ENCODE measurements at places on chromosomes 16 and 17. TPM values are rescaled to one million over a fixed set of nuclear protein-coding genes. Genes with fewer than 3 reads are reported as not detected.

PRAC2 gene
- not detected for total RNA-seq

LRRC45 gene
- 12.0 TPM for total RNA-seq

CSH2 gene
- 4.2 TPM for total RNA-seq

GCGR gene
- not detected for total RNA-seq

GRCh38 chr16:78584213-78584860 lies 484.9 kb downstream of the WWOX start:
- no peak for DNase-seq

- DNase-seq: no peak
Measured at GRCh38 chr16:86127366-86127765, 228.4 kb downstream of the IRF8 start.

DNA sequence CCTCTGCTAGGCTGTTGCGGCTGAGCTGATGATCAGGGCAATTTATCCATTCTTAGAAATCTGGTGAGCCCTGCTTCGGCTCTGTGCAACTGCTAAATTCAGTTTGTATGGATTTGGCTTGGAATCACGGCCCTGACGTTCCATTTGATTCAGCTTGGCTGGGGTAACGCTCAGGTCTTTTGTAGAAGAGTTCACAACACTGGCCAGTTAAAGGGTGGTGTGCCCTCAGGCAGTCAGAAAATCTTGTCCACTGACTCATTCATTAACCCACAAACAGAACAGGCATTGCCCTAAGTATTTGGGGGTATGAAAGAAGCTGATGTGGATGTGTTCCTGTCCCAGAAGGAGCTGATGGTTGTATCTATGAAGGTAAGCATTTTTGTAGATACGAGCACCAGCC lies 53.9 kb downstream of the GNAO1 start:
- DNase-seq: no peak

Measured in naive thymus-derived CD4-positive, alpha-beta T cell (primary cell).